T-helper 2 cell (primary cell): ENCODE measurements at places on chromosomes 6 and 20.

- no peak for DNase-seq
Measured at GRCh38 chr6:42748203-42748898, 2.4 kb upstream of the TBCC start.

DNA sequence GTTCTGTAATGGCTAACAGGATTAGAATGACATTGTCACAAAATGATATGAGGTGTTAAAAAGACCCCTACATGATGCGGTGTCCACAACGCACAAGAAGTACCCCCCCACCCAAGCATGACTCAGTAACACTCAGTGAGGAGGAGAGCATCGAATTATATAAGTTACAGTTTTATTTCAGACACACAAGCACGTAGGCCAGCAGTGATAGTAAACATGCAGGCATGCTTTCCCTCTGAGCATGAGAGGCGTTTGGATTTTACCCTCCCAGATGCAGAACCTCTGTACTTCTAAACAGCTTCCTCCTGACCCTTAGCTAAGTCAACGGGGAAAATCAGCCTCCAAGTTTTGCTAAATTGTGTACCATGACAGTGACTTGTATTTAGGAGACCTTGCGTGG, 23.9 kb downstream of the GNAS start:
- DNase-seq: no peak

DNA sequence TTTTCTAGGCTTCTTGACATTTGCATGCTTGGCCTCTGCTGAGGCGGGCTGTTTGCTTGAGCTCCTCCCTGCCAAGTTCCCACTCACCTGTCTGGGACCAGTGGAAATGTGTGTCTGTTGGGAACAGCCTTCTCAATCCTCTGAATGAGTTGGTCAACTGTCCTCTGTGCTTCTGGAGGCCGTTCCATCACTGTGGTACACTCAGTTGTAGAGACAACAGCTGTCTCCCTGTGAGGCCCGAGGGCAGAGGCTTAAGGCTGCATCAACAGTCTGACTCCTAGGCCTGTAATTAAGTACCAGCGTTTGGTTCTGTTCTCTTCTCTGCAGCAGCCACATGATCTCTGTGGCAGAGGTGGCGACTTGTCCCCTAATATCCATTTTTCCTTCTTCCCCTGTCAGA, 110.9 kb downstream of the CDC5L start:
- no peak for DNase-seq

DNA sequence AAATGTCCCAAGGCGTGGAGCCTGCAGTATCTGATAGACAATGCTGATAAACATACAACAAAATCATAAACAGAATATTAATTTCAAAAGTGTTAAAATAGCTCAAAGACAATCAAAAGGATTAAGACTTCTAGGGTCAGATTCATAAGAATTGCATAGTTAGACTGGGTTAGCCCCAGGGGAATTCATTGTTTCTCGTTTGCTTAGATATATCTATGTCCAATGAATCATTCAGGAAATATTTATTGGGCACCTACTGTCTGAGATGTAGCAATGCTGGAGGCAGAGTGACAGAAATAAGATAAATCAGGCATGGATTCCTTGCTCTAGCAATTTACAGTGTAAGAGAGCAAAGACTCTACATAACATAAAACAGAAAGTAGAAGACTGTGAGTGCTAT, 124.4 kb upstream of the PRL start:
- DNase-seq: no peak

- DNase-seq: no peak
Measured at GRCh38 chr6:44851176-44851575, 463.7 kb downstream of the CDC5L start.

GRCh38 chr6:163825033-163825432, 410.5 kb downstream of the QKI start:
- no peak for DNase-seq

- DNase-seq: no peak
Measured at GRCh38 chr6:144152334-144152900, 2.1 kb downstream of the STX11 start.

GRCh38 chr20:50338479-50339391, 148.1 kb downstream of the CEBPB start:
- DNase-seq: no peak

GRCh38 chr20:49982072-49982345, 771 bp upstream of the SNAI1 start:
- DNase-seq: no peak

GRCh38 chr6:159325476-159325875, 156.3 kb downstream of the FNDC1 start:
- no peak for DNase-seq

GRCh38 chr6:53179961-53180651, 31.5 kb upstream of the GCM1 start:
- DNase-seq: peak; percentile 38

DNA sequence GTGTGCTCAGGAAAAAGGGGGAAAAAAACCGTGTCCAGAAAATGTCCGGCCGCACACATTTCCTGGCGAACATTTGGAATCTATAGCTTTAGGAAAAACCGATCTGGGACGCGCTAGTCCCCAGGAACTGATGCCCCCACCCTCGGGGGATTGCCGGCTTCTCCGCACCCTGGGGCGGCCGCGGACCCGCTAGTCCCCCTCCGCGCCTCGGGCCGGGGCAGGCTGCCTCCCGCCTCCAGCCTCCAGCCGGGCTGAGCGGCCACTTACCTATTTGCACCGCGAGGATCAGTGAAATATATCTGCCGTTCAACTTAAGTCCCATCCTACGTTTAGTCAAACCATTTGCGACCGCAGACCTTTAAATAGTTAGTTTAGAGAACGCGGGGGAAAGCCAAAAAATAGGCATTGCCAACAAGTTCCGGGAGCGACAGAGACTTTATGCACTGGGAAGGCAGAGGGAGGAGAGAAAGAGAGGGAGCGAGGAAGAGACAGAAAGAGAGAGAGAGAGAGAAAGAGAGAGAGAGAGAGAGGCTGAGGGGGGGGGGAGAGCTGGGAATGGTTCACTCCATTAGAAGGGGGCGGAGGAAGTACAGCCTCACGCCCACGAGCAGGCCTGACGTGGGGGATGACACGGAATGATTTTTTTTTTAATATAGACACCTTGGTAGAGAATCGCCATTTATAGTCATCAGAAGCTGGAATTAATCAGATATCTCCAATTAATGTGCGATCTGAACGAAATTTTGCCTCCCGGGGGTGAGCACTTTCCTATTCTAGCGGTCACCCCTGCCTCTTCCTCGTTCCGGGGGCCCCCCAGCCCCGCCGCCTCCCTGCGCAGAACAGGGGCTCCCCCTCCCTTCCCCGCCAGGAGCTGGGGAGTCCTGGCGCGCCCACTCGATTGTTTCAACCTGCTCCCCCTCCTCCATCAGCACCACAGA, at the start of gene NRN1:
TSS of gene NRN1 (minus strand) at position 498 of the 938 bp plus-strand sequence. CDS start at position 322, 176 bp downstream.
- peak; percentile 22 for DNase-seq

- DNase-seq: peak; percentile 42
Measured at GRCh38 chr6:107820338-107821261, 3.5 kb downstream of the SCML4 start.

DNA sequence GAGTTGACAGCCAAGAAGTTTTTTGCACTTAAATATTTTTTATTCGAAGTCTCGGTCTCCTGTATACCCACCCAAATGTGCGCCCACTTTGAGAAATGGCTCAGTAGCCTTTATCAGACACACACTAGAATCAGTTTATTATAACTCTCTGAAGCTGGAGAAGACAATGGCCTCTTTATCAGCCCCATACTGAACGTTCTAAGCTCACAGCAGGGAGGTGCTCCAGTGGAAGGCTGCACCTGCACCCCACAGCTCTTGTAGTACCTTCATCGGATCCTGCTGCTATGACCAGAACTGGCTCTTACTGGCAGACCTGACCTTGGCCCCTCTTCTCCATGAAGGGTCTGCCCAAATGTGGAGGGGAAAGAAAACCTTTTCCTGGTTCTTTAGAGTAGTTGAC, 165.0 kb upstream of the SCGN start:
- no peak for DNase-seq

- no peak for DNase-seq
Measured at GRCh38 chr6:149456311-149457021, 28.3 kb downstream of the ZC3H12D start.

DNA sequence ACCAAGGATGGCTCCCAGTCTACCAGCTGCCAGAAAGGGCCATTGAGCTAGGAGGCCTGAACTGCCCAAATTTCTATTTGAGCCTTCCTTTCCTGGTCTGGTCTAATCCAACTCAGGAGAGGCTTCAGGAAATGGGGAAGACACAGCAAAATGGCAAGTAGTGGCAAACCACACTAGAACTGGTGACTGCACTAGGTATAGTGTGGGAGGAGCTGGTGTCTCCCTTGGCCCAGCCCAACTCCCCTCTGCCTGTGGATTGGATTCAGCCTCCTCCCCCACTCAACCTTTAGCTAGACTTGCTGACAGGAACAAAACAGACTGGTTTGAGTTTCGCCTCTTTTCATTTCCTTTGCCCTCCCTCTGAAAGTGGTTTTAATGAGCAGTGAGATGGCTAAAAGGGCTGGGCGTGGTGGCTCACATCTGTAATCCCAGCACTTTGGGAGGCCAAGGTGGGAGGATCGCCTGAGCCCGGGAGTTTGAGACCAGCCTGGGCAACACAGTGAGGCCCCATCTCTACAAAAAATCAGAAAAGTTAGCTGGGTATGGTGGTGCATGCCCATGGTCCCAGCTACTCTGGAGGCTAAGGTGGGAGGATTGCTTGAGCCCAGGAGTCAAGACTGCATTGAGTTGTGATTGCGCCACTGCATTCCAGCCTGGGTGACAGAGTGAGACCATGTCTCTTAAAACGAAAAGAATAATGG, 17.5 kb downstream of the MRPS18A start:
- DNase-seq: no peak

DNA sequence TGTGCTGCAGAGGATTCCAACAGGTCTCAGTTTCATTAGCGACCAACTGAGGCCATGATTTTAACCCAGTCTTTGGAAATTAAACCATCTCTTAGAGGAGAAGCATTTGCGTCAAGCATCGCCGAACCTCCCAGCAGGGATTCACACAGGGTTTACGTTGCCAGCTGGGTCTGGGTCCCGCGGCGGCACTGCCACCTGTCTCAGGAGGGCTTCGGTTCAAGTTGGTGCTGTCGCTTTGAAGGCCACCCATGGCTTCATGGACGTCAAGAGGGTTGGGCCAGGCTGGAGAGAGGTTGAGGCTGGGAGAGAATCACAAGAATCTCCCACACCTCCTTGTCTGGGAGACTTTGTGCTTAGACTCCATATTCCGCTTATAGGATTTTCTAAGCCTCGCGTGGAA, 43.0 kb upstream of the FRMD1 start:
- DNase-seq: no peak

DNA sequence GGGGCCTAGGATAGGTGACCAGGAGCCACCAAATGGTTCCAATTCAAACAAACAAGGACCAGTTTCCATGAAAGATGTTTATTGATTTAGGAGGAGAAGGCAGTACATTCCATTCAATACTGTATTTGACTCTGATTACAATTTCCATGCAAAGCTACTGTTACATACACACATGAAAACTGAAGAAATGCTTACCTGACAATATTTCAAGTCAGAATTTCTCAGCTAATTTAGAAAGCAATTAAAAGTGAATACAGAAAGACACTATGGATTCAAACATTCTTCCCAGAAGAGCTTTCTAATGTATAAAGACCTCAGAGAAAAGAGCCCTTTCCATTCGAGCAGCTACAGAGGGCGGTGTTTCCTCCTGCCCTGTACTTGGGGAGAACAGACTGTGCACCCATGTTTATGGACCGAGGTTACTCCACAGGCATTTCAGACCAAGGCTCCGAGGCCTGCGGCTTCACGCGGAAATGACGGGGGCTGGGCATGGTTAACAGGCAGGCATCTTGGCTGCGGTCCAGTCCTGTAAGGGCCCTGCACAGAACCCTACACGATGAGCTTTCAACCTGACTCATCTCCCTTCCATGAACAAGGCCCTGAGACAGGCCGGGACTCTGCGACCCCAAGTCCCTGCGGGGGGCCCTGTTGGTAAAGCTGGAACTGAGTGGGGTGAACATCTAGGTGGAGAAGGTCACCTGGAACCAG, 25.7 kb upstream of the TCFL5 start:
- no peak for DNase-seq

- no peak for DNase-seq
Measured at GRCh38 chr6:149474108-149474935, 10.5 kb downstream of the ZC3H12D start.

- DNase-seq: peak; percentile 85
Measured at GRCh38 chr6:29926413-29927274, 15.7 kb upstream of the HLA-A start.

- DNase-seq: no peak
Measured at GRCh38 chr20:62638679-62639406, 3.5 kb upstream of the SLCO4A1 start.

GRCh38 chr6:80029470-80029869, 25.0 kb downstream of the TTK start:
- DNase-seq: no peak

DNA sequence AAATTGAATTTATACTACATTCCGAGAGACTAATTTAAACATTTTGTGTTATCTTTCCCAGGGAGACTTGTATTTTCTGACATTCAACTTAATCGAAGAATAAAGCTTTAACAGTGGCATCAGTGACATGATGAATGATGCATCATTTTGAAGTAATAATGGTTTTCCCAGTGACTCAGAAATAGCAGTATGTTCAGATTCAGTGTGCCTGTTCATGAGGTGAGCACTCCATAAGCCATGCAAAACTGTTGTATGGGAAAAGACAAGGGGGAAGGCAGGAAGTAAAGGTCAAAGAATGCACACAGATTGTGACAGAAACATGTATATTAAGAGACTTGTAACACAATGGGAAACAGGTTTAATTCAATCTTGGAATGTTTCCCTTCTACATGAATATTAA, 1348.2 kb upstream of the GJE1 start:
- DNase-seq: no peak

- DNase-seq: no peak
Measured at GRCh38 chr6:5660772-5661171, 346.0 kb downstream of the NRN1 start.
